Activated naive CD4-positive, alpha-beta T cell treated with anti-CD3 and anti-CD28 coated beads, Interleukin-2, amount 50 U/mL, for 16 hours (primary cell): ENCODE measurements at places on chromosomes 7 and 10.

DNA sequence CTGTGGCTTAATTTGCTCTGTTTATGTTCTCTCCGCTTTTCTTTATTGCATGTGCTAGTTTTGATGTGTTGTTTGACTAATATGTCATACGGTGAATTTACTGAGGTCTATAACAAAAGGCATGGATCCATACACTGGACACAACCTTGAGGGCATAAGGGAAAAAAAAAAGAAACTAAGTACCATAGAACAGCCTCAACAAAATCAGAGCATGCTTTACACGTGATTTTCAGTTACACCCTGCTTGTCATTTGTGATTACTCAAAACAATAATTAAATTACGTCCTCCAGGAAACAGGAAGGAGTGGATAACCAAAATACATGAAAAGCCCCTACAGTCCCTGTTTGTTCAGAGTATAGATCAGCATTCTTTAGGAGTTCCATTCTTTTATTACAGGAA lies 150.5 kb downstream of the CRPPA start:
- no peak for DNase-seq

DNA sequence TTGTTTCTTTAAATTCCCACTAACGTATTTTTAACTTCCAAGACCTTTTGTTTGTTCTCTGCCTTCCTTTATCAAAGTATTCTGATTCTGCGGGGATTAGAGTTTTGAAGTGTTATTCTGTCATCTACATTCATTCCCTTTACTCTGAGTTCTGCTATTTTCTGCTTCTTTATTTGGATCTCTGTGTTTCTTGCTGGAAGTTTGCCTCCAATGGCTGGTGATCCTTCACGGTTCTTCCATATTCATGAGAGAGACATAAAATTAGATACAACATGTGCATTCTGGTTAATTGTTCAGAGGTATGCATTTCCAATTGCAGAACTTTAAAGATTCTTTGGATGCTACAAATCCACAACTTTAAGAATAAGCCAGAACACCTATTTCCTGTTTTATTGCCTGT lies 244.7 kb upstream of the ADARB2 start:
- no peak for DNase-seq

DNA sequence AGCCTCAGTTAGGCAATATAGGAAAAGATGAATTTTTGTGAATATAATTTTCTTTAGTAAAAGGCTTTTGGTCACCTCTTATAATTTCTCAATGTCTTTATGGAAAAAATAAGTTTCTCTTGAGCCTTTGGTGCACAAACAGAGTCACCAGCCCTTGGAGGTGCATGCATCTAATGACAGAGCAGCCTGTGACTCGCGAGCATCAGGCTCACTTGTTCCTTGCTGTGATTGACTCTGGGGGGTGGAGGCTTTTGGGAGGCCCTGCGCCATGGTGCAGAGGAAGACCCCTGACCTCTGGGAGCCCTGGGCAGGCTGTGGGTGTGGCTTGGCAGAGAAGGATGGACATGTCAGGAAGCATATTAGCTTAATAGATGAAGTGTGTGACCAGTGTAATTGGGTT lies 60.2 kb downstream of the FIGNL1 start:
- DNase-seq: peak; percentile 37

DNA sequence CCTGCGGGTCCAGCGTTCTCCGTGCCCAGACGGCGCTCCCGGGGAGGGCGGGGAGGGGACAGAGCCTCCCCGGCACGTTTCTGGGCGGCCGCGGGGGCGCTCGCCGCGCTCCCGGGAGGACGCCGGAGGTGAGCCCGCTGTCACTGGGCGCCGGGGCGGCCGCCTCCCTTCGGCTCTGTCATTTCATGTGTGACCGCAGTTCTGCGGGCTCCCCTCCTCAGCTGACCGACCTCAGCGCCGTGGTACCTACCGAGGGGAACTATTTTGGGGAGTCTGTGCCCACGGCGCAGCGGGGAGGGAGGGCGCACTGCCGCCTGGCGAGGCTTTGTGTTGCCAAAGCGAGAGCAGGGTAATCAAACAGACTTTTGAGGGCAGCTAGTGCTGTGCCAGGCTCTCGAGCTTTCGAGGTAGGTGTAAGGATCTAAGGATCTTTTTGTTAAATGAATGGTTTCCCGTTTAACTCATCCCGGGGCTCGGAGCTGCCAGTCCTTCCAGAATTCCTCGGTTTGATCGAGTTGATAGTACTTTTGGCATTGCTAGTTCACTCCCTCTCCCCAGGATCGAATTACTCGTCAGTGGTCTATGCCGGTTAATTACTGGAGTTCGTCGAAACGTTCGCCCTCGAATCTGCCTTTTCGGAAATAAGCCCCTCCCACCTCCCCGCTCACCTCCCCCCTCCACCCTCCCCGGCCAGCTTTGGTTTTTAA lies 1.9 kb downstream of the ARID5B start:
- DNase-seq: peak; percentile 70

DNA sequence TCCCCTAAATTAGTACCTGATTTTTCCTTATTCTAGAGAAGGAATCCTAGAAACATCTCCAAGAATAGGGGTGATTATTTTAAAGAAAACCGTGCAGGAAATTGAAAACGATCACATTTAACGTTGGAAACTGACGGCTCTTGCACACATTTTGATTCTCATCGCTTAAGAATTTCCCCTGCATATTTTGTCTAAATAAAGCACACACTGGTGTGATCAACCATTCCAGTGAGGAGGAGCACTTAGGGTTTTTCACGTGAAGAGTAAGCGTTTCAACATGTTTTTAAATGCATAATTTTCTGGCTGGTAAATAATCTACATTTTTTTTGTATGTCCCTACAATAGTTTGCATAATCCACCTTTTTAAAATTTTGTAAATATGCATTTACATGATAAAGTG lies 229.7 kb upstream of the PFKP start:
- no peak for DNase-seq

GRCh38 chr7:45684910-45685618 lies 110.9 kb downstream of the ADCY1 start:
- DNase-seq: no peak

DNA sequence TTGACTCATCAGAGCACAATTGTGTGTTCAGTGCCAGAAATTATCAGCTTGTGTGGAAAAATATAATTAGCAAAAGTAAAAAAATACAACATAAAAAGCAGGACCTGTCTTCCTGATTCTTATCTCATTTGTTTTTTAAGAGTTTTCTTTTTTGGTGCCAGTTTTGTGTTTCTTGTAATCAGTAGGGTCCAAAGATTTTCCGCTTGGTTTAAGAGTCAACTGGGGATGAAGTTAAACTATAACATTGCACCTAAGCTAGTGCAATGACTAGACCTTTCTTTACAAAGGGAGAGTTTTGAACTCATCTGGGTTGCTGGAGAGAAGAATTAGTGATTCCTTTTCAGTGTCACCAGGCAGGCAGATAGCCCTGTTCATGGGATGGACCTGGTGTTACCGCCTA lies 113.4 kb downstream of the PLPP4 start:
- DNase-seq: no peak

- no peak for DNase-seq
These were observed 303.8 kb upstream of the MKI67 start for GRCh38 chr10:128429835-128430513.

DNA sequence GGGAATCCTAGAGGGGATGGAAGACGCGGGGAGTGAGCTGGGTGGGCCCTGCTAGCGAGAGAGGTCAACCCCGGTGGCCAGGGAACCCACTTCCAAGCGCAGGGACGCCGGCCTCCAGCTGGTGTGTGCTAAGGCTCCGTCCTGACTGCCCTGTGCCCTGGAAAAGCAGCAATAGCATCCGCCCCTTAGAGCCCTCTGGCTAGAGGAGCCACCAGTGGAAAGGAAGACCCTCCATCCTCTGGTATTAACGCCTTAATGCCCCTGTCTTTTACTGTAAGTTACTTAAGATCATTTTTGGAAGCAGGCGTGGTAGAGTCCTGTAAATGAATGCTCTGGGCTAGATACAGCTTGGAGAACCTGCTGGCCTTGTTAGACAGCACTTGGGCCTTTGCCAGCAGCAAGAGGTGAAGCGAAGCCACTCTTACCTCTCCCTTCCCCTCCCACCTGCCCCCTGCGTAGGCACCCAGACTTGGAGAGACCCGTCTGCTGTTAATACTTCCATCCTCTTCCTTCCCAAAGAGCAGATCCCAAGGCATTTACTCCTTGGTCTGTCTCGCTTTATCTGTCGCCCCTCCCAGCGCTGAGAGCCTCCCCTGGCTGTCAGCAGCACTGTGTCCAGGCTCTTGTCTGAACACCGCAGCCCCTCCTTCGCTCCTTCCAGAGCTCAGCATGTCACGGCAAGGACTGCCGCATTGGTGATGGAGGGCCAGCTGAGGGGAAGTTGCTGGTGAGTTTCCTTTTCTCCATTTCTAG lies 4.6 kb downstream of the REPIN1 start:
- no peak for DNase-seq

DNA sequence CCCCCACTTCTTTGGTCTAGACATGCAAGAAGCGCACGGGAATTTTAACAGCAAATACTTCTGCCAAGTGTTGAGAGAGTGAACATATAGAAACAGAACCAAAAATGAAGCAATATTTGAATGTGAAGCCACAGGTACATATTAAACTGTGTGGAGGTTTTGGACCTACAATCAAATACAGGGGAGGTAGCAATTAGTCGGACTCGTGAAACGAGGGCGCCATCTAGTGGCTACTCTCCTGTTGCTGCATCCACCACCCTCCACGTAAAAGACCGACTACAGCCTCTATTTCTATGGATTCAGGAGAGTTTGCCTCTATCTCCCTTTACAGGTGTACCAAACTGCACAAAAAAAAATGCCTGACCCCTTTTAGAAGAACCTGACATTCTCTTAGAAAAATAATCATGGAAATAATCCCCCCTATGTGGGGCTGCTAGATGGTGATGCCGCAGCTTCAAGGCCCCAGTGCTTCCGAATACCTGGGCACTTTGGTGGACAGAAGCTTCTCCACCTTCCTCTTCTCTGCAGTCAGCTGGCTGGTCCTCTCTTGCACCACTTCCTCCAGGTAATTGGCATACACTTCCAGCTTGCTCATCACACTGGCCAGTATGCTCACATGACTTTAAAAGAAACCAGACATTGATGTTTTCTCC lies 31.7 kb downstream of the TECTB start:
- peak; percentile 77 for DNase-seq

DNA sequence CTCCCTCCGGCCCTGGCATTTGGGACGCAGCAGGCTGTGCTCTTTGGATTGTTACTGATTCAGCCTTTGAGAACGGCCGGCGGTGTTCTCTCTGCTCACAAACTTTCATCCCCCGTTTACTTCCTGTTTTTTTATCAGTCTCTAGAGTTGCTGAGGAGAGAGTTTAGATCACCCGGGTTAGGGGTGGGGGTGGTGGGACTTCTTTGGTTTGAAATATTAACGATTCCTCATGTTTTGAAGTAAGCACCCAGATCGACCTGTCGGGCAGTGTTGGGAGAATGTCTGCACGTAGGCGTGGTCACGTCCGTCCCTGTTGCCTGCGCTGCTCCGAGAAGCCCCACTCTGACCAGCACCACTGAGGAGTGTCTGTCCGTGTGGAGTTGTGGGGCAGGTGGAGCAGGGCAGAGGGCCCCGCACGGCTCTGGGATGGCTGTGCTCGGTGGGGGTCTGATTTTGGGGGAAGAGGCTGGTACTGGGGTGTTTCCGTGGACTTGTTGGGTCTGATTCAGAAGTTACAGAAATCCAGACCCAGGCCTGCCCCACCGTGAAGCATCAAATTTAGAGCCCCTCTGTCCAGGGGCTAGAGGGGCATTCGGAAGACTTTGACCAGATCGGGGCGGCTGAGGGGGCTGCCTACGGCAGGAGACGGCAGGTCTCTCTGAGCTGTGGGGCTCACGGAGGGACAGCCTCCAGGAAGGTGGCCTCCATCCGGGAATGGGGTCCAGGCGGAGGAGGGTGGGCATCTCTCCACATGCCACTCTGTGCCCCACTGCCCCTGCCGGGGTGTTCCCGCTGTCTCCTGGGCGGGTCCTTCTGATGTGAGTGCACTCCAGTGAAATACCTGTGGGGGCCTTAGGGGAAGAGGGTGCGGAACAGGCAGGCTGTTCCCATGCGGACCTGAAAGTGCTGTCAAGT lies 7.4 kb downstream of the INPP5A start:
- no peak for DNase-seq

- no peak for DNase-seq
These were observed 88.9 kb downstream of the ELFN1 start for GRCh38 chr7:1758859-1759521.

- no peak for DNase-seq
These were observed 561.1 kb upstream of the STEAP1 start for GRCh38 chr7:89593125-89593524.

GRCh38 chr10:120132811-120133210 lies 240.3 kb downstream of the SEC23IP start:
- DNase-seq: no peak

GRCh38 chr7:27695096-27695495 lies 32.4 kb upstream of the HIBADH start:
- no peak for DNase-seq

- DNase-seq: no peak
These were observed 187.4 kb upstream of the PDE1C start for GRCh38 chr7:32257621-32258020.

DNA sequence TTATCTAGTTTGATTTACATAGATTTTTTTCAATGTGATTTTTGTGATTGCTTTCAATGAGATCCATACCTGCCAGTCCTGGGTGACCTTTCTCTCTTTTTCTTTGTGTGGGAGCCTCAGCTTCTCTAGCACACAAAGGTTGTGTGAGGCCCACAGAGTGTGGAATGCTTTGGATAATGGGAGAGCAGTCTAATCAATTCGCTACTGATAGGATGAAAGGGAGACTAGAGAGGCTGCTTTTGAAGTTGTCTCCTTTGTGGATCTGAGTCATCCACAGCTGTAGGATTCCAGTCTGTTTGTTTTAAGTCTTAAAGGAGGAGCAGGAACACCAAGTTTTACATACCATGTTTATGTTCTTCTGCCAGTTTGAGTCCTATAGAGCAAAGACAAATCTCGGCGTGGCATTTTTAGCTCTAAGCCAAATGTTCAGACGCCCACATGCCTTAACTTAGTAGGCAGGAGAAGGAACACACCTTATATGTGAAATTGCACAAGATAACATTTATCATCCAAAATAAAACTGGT lies 330.0 kb downstream of the ARL4A start:
- DNase-seq: no peak

DNA sequence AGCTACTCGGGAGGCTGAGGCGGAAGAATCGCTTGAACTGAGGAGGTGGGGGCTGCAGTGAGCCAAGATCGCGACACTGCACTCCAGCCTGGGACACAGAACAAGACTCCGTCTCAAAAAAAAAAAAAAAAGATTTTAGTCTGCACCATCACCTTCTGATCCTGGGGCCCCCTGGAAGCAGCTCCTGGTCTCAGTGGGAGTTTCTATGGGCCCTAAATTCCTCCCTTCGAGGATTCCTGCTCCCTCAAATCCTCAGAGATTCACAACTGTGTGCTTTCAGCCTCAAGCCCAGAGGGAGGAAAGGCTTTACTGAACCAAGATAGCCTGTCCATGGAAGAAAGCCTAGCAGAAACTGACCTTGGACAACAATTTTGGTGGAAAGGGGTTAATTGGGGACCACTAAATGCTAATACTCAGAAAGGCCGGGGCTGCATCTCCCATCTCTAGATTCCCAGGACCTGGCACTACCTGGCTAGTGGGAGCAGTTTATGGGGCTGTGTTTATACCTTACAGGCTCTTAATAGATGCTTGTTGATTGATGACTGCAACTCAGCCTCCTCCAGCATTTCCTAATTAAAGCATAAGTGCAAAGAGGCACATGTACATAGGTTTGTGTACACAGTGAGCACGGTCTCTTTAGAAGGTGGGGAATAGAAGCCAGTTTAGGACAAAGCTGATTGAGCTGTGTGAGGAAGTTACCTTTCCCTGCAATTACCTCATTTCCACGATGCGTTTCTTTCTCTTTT lies 9.2 kb upstream of the FGFR2 start:
- no peak for DNase-seq

GRCh38 chr7:149565096-149565382 lies 67.4 kb upstream of the ZNF746 start:
- DNase-seq: no peak
